K562 (cell line): ENCODE measurements at places on chromosomes 3 and 15. TPM values are rescaled to one million over a fixed set of nuclear protein-coding genes. Genes with fewer than 3 reads are reported as not detected.

DNA sequence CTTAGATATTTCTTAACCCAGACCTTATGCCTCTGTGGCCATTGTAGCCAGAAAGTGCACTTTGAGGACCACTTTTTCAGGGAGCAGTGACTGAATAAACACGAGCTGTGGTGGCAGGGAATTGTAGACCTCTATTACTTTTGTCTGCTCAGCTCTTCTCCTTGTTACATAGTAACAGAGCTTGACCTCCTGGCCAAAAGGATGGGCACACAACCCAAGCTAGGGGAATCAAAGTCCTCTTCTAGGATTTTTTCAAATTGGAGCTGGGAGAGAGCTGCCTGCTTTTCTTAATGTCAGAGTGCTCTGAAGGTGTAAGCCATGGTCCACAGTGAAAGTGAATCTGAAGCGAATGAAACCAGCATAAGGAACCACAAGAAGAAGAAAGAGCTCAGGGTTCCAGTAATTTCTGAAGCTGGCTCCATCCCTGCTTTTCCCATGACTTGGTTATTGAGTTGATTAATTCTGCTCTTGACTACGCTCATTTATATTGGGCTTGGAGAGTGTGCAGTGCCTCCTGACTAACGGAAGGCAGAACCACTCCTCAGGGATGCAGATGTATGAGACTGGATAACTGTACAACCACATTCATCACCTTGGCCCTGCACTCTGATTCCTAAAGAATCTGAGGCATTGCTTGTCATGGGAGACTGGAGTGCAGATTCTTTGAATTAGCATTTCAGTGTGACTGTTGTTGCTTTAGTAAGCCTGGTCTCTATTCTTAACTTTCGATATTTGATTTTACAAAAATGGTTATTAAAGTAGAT lies 60.9 kb downstream of the TLNRD1 start:
- no peak overlapping the region for H3K4me3 ChIP-seq
- no peak for DNase-seq
- H3K4me1 ChIP-seq, result peaks cover 14% of the 10 kb centered on the region
- H3K27me3 ChIP-seq, result no peaks in the 10 kb centered on the region
- no peaks in the 10 kb centered on the region for H3K36me3 ChIP-seq
- no peak overlapping the region for H3K27ac ChIP-seq

- no peaks in the 10 kb centered on the region for H3K36me3 ChIP-seq
- no peak overlapping the region for H3K27ac ChIP-seq
- no peak for DNase-seq
- no peak overlapping the region for H3K4me3 ChIP-seq
Observed at GRCh38 chr3:58991623-58992022, 58.2 kb downstream of the CFAP20DC start.

DNA sequence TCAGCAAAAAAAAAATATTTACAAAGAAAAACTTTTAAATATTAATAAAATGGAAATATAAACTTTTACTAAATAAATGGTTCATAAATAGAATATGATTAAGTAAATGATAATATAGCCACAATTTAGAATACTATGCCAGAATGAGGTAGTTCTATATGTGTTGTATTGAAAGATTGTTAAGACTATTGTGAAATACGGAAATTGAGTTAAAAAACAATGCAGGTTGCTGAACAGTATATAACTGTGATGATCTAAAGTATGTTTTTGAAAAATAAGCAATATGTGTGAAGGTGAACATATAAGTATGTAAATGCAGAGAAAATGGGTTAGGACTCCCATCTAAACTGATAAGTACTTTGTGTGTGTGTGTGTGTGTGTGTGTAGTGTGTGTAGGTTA lies 1.2 kb downstream of the ZNF35 start:
- H3K27ac ChIP-seq, result no peak overlapping the region
- H3K36me3 ChIP-seq, result peaks cover 39% of the 10 kb centered on the region
- DNase-seq, result no peak
- H3K27me3 ChIP-seq, result no peaks in the 10 kb centered on the region

DNA sequence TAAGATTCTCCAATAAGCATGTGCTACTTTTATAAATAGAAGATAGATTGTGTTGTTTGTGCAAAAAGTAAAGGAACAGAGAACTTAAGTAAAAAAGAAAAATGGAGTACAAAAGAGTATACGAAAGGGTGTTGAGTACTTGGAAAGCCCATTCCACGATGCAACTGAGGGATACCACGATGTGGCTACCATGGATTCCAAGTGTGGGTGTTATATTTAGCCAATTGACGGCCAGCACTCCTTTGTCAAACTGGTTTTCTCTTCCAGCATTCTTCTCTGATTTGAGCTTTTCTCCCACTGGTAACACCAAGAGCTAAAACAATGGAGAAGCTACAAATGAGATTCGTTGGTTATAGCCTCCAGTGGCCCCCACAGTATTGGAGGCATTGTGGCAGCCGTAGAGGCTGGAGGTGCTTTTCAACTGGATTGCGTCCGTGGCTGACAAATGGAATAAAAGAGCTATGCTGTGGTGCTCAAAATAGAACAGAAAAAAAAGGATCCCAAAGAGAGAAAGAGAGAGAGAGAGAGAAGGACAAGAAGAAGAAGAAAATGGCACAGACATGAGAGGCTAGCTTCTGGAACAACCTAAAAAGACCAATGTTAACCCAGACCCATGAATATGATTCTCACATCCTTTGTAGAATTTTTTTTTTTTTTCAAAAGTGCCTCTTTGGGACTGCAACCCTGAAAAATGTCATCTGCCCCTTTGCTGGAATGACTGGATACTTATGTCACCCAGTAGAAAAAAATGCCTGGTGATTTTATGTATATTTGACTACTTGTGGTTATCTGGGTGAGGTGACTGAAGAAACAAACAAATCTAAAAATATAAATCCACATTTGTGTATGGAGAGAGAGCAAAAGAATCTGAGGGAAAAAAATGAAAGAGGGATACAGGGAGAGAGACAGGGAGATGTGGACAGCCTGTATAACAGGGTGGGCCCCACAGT lies 345.1 kb downstream of the RORA start:
- H3K4me1 ChIP-seq, result no peaks in the 10 kb centered on the region
- no peak overlapping the region for H3K27ac ChIP-seq
- H3K4me3 ChIP-seq, result no peak overlapping the region
- H3K27me3 ChIP-seq, result peaks cover 17% of the 10 kb centered on the region
- no peaks in the 10 kb centered on the region for H3K36me3 ChIP-seq

GRCh38 chr3:32607522-32607921 lies 36.9 kb upstream of the DYNC1LI1 start:
- no peak for DNase-seq
- H3K4me1 ChIP-seq, result no peaks in the 10 kb centered on the region
- peaks cover 42% of the 10 kb centered on the region for H3K27me3 ChIP-seq
- no peak overlapping the region for H3K27ac ChIP-seq

- H3K36me3 ChIP-seq, result no peaks in the 10 kb centered on the region
- no peak overlapping the region for H3K4me3 ChIP-seq
- H3K4me1 ChIP-seq, result no peaks in the 10 kb centered on the region
- no peak for DNase-seq
- H3K27ac ChIP-seq, result no peak overlapping the region
- no peaks in the 10 kb centered on the region for H3K27me3 ChIP-seq
Observed at GRCh38 chr3:99508191-99508590, 130.2 kb upstream of the COL8A1 start.

DNA sequence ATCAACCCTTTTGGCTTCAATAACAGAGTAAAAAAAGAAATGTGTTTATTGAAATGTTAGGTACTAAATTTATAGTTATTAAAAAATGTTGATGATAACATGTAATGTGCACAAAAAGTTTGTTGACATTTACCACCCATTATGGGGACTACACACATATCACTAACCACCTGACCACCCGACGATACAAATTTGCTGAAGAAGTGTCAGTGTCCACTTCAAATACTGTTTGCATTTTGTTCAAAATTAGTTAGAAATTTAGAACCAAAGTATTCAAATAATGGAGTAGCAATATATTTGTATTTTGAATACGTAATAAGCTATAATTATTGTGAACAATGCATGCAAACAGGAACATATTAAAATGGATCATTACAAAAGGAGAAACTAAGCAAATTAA lies 54.4 kb downstream of the KCNH8 start:
- no peaks in the 10 kb centered on the region for H3K4me1 ChIP-seq
- H3K27ac ChIP-seq, result no peak overlapping the region
- H3K27me3 ChIP-seq, result no peaks in the 10 kb centered on the region

DNA sequence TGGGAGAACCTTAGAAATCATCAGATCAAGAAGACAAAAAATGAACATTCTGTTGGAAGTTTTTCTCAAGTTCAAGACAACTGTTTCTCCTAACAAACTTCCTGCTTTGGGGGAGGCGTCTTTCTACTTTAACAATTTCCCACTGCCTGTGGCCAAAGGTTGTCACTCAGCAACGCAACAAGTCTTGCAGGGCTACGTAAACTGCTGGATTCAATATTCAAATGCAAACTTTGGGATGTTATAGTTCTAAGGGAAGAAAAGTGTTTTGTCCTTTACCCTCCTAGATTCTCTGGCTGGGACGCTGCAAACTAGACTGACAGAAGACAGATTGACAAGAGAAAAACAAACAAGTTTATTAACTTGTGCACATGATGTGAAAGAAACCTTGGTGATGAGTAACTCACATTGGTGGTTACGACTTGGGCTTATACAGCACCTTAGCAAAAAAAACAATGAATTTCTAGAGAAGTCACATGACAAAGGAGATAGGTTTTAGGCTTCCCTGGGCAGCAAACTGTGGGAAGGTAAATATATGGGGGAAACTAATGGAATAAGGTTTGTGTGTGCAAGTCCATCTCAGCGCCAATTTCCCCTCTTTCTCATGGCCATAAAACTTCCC lies 34.0 kb upstream of the ARPIN start:
- peak overlapping the region; percentile 58; the same call in 2 of the 3 replicates for H3K27ac ChIP-seq
- DNase-seq, result no peak
- peaks cover 14% of the 10 kb centered on the region for H3K4me1 ChIP-seq
- H3K4me3 ChIP-seq, result no peak overlapping the region

- H3K4me1 ChIP-seq, result peaks cover 19% of the 10 kb centered on the region
- no peaks in the 10 kb centered on the region for H3K36me3 ChIP-seq
- no peak overlapping the region for H3K27ac ChIP-seq
- no peak overlapping the region for H3K4me3 ChIP-seq
- peak; percentile 74 for DNase-seq
- peaks cover 35% of the 10 kb centered on the region for H3K27me3 ChIP-seq
Observed at GRCh38 chr15:88605189-88606069, 15.7 kb upstream of the AEN start.

DNA sequence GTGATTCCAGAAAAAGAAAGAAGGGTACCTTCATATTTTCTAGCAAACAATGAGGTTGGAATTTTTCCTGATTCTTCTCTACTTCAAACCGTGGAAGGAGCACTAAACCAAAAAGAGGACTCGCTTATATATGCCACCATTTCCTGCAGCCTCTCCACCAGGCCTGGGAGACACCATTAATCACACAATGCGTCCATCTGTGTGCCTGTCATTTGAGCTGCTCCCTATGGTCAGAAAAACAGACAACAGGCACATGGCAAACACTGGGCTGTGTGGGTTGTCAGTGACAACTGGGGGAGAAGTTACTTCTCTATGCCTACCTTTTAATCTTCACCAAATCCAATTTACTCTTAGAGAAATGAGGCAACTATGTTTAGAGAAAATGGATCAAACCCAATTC lies 71.9 kb downstream of the NR2F2 start:
- no peak for DNase-seq
- H3K4me3 ChIP-seq, result no peak overlapping the region
- no peak overlapping the region for H3K27ac ChIP-seq
- H3K27me3 ChIP-seq, result no peaks in the 10 kb centered on the region; the same call in 1 of the 2 replicates
- no peaks in the 10 kb centered on the region for H3K36me3 ChIP-seq

DNA sequence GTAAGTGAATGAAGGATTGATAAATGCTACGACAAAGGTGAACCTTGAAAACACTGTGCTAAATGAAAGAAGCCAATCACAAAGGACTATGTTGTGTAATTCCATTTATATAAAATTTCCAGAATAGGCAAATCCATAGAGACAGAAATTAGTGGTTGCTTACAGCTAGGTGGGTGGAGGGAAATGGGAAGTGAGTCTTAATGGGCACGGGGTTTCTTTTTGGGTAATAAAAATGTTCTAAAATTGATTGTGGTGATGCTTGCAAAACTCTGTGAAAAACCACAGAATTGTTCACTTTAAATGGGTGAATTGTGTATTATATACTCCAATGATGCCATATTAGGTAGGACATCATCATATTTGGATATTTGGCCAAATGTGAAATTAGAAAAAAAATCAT lies 20.9 kb upstream of the TEX9 start:
- no peaks in the 10 kb centered on the region for H3K4me1 ChIP-seq
- no peak for DNase-seq
- no peaks in the 10 kb centered on the region for H3K27me3 ChIP-seq
- H3K27ac ChIP-seq, result no peak overlapping the region

GRCh38 chr3:9590282-9590791 lies 36.7 kb upstream of the LHFPL4 start:
- no peak overlapping the region for H3K27ac ChIP-seq
- peaks cover 9% of the 10 kb centered on the region for H3K4me1 ChIP-seq
- H3K36me3 ChIP-seq, result no peaks in the 10 kb centered on the region
- DNase-seq, result no peak

- H3K27ac ChIP-seq, result no peak overlapping the region
- DNase-seq, result no peak
- peaks cover 51% of the 10 kb centered on the region for H3K27me3 ChIP-seq
- no peak overlapping the region for H3K4me3 ChIP-seq
- H3K4me1 ChIP-seq, result no peaks in the 10 kb centered on the region
- no peaks in the 10 kb centered on the region for H3K36me3 ChIP-seq
Observed at GRCh38 chr15:85763157-85763556, 31.6 kb downstream of the KLHL25 start.

DNA sequence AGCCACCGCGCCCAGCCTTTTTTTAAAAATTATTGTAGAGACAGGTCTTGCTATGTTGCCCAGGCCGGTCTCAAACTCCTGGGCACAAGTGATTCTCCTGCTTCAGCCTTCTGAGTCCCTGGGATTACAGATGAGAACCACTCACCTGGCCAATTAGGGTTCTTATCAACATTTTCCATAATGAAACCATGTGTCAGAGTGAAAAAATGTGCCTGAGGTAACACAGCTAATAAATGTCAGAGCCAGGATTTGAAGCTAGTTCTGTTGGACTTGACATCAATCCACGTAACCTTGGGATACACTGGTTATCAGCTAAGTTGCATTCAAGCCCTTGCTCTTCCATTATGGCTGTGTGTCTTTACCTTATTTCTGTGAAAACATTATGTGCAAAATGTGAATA lies 29.1 kb downstream of the CHST14 start:
- H3K27ac ChIP-seq, result no peak overlapping the region
- no peaks in the 10 kb centered on the region for H3K27me3 ChIP-seq
- H3K4me1 ChIP-seq, result no peaks in the 10 kb centered on the region; the same call in 2 of the 3 replicates
- H3K36me3 ChIP-seq, result no peaks in the 10 kb centered on the region

Gene SUCNR1
- 0.09 and 0.24 TPM in 2 replicates for total RNA-seq

Gene RASL12
- total RNA-seq, result not detected in 2 replicates

Gene FBXW12
- not detected in 2 replicates for total RNA-seq

Gene GOLGA8S
- total RNA-seq, result not detected in 2 replicates

Gene ILDR1
- total RNA-seq, result not detected in 2 replicates

Gene PRTG
- total RNA-seq, result 0.09 and 0.18 TPM in 2 replicates

Gene CLDN18
- total RNA-seq, result 0.11 TPM in 2 replicates

Gene WDR73
- total RNA-seq, result 21.7 and 22.8 TPM in 2 replicates

Gene HESX1
- total RNA-seq, result 0.16 and 0.34 TPM in 2 replicates

Gene PRR23E
- total RNA-seq, result not detected in 2 replicates

Gene SLC51A
- not detected in 2 replicates for total RNA-seq

Gene ITIH4
- total RNA-seq, result 0.62 and 0.96 TPM in 2 replicates
